ENCODE measurements at places on chromosomes 5 and 9.

GRCh38 chr5:94623877-94624276, 5.4 kb downstream of the SLF1 start:
- DNase-seq: no peak

- DNase-seq: no peak
These were observed 13.4 kb upstream of the PCSK5 start for GRCh38 chr9:75876999-75877640.

GRCh38 chr5:142531977-142532780, 153.7 kb downstream of the FGF1 start:
- no peak for DNase-seq

- no peak for DNase-seq
These were observed 27.0 kb upstream of the SLC22A5 start for GRCh38 chr5:132342291-132343180.

- DNase-seq: no peak
These were observed 1.6 kb downstream of the LMX1B start for GRCh38 chr9:126615245-126615790.
